IMR-90 (cell line): ENCODE measurements at places on chromosomes 7 and 10.

DNA sequence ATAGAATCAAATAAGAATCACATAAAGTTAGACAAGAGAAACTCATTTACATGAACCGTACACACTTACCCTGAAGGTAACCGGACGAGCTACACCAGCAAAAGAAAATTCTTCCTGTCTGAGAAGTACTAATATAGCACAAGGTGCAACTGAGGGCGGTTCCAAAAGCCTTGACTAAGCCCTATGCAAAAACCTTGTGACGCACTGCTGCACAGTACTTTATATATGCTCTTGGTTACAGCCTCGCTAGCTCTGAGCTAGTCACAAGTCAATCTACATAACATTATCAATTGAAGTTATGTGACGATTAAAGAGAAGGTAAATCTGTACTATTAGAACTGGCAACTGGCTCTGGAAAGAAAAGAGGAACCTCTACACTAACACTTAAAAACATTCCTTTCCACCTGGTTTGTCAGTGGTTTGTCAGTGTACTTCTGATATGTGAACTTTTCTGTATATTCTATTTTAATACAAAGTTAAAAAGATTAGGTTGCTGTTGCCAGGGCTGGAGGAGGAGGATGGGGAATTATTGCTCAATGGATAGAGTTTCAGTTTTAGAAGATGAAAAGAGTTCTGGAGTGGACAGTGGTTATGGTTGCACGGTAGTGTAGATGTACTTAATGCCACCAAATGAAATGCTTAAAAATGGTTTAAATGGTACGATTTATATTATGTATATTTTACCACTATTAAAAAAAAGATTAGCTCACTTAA lies 21.6 kb downstream of the NT5C3A start:
- no peaks in the 10 kb centered on the region for H3K27me3 ChIP-seq
- peaks cover 9% of the 10 kb centered on the region for H3K4me1 ChIP-seq
- DNase-seq = peak; percentile 36

DNA sequence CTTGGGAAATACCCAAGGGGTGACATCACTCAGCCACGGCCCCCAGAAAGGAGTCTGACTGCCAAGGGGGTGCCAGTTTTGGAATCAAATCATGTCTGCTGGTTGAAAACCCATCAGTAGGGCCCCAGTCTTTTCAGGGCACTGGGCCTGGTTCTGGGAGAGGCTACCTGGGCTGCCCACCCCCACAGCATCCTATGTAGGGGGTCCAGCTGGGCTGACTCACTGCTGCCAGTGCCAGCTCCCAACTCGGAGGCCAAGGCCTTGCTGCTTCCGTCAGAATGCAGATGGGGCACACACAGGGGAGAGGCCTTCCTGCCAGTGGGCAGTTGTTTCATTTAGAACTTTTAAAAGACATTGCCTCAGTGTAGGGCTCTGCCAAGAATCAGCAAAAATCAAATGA lies 39.5 kb upstream of the DMBT1 start:
- H3K4me1 ChIP-seq = 0 out of 2 replicates have a peak, but pooled peaks cover 2% of the 10 kb centered on the region
- no peak for DNase-seq
- no peak overlapping the region for H3K27ac ChIP-seq
- no peak overlapping the region for H3K4me3 ChIP-seq
- peaks cover 7% of the 10 kb centered on the region for H3K27me3 ChIP-seq

DNA sequence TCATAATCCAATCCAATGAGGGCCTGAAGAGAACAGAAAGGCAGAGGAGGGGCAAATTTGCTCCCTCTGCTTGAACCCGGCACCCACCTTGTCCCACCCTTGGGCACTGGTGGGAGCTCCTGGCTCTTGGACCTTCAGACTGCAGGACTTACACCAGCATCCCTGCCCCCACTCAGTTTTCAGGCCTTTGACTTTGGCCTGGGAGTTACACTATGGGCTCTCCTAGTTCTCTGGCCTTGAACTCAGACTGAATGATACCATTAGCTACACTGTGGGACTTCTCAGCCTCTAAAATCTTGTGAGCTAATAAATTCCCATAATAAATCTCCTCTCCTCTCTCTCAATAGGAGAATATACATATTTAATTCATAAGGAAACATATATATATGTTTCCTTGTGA lies 114.4 kb downstream of the AHR start:
- no peaks in the 10 kb centered on the region for H3K27me3 ChIP-seq
- H3K4me3 ChIP-seq = no peak overlapping the region
- no peak for DNase-seq
- no peaks in the 10 kb centered on the region for H3K36me3 ChIP-seq
- no peak overlapping the region for H3K27ac ChIP-seq

DNA sequence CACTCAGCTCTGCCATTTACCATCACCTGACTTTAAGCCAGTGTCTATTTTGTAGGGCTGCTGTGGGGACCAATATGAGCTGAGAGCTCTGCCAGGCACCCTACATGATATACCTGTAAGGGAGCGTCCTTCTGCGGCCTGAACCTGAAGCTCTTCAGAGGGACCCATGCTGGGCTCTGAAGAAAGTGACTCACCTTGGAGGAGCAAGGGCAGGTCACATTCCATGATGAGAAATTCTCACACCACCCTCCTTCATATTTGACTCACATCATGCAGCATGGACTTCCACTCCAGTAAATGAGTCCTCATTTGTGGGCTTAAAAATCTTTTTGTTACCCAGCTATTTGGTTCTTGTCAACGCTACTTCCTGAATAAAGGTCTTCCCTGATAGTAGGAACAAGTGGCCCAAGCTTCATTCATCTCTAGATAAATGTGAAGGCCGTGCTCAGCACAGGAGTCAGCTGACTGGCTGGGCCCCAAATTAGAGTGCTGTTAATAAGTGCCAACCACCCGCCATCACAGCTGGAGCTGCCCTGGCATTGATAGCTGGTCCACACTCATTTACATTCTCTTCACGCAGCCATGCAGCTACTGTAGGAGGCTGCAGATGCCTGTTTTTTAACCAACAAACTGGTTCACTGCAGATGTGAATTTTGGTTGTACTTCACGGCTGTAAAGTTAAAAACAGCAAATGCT lies 78.4 kb downstream of the RNF216 start:
- H3K27ac ChIP-seq = no peak overlapping the region
- peak; percentile 60 for DNase-seq
- H3K36me3 ChIP-seq = peaks cover 28% of the 10 kb centered on the region
- H3K4me3 ChIP-seq = no peak overlapping the region
- H3K4me1 ChIP-seq = peaks cover 26% of the 10 kb centered on the region

GRCh38 chr10:67917679-67918078 lies 33.2 kb downstream of the SIRT1 start:
- H3K36me3 ChIP-seq = peaks cover 15% of the 10 kb centered on the region
- H3K4me1 ChIP-seq = no peaks in the 10 kb centered on the region
- H3K4me3 ChIP-seq = no peak overlapping the region
- no peak for DNase-seq
- no peak overlapping the region for H3K27ac ChIP-seq
- no peaks in the 10 kb centered on the region for H3K27me3 ChIP-seq

DNA sequence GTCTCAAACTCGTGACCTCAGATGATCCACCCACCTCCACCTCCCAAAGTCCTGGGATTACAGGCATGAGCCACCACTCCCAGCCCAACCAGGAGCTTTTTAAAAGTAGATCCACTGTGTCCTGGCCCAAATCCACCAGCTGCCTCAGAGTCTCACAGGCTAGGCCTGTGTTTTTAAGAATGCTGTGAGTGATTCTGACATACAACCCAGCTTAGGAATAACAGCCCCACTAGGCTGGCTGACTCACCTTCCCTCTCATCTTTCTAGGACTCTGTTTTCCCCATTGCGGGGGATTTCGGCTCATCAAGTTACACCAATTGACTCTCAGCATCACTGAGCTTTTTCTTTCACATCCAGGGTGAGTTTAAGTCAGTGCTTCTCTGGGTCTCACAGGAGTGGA lies 207.6 kb downstream of the SKIDA1 start:
- H3K4me3 ChIP-seq = no peak overlapping the region
- peak; percentile 97 for DNase-seq
- no peaks in the 10 kb centered on the region for H3K27me3 ChIP-seq
- H3K4me1 ChIP-seq = peaks cover 27% of the 10 kb centered on the region

DNA sequence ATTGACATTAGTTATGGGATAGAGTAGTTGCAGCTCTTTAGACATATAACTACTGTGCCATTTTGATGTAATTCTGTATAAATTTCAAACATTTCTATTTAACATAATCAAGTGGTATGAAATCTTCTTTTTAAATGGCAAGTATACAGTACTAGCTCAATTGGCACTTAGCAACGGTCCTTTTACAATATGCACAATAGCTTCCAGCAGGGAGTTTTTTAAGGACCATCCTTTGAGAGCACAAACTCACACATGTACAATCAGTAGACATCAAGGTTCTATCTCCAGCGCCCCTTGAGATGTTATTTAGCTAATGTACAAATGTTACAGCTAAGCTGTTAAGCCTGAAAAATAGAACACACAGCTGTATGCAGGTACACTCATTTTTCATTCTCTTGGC lies 480.7 kb downstream of the TFEC start:
- H3K36me3 ChIP-seq = no peaks in the 10 kb centered on the region
- H3K27me3 ChIP-seq = no peaks in the 10 kb centered on the region
- H3K4me3 ChIP-seq = no peak overlapping the region

GRCh38 chr7:80882213-80882801 lies 36.5 kb downstream of the SEMA3C start:
- DNase-seq = no peak
- H3K27ac ChIP-seq = no peak overlapping the region
- no peaks in the 10 kb centered on the region for H3K27me3 ChIP-seq
- H3K4me1 ChIP-seq = peaks cover 8% of the 10 kb centered on the region

- H3K4me3 ChIP-seq = no peak overlapping the region
- peaks cover 2% of the 10 kb centered on the region; the same call in 1 of the 2 replicates for H3K27me3 ChIP-seq
- DNase-seq = no peak
- no peaks in the 10 kb centered on the region for H3K36me3 ChIP-seq
- no peak overlapping the region for H3K27ac ChIP-seq
Measured at GRCh38 chr10:76037531-76038155, 606.2 kb downstream of the LRMDA start.

DNA sequence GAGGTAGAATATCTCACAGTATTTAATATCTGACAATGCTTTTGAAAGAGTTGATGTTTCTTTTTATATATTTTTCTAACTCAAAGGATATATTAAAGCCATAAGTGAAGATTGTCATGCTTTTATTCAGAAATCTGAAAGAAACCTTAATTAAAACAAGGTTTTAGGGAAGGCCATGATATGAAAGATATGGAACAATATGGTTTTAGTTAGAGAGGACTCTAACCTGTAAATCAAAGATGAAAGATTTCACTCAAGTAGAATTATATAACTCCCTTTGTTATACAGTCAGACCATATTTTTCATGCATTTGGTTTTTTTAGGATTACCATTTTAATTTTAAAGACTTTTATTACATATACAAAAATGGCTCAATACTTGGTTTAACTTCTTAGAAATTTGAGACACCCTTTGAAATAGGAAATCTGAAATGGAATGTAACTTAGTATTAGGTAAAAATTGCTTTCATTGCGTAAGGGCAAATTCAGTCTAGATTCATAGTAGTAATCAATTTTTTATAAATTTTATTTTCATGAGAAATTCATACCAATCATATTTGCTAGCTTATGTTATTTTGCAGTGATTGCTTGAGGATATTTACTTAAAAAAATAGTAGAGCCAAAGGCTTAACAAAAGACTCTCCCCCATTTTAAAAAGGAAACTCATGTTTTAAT lies 119.8 kb downstream of the TWIST1 start:
- H3K27ac ChIP-seq = no peak overlapping the region
- H3K27me3 ChIP-seq = no peaks in the 10 kb centered on the region
- DNase-seq = no peak
- H3K4me1 ChIP-seq = peaks cover 7% of the 10 kb centered on the region

GRCh38 chr7:42645906-42646305 lies 266.0 kb downstream of the C7orf25 start:
- no peaks in the 10 kb centered on the region for H3K27me3 ChIP-seq
- no peak for DNase-seq
- H3K4me3 ChIP-seq = no peak overlapping the region
- no peaks in the 10 kb centered on the region for H3K4me1 ChIP-seq

DNA sequence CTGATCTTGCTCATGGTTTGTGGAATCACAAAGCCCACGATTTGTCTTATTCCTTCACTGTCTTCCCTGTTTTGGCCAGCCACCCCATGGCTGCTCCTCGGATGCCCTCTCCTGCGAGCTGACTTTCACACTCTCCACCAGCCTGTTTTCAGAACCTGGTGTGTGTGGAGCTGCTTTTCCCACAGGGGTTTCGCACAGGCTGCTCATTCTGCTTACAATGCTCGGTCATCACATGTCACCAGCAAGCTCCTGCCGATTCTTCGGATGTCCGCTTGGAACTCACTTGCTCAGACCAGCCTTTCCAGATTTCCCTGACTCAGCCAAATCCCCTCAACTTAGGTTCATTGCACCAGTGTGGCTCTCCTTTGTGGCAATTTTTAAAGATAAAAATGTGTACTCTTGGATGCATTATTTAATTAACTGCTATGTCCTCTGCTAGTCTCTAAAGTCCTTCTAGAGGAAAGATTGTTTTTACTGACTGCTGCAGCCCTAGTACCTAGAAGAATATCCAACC lies 1018.6 kb upstream of the LRRTM3 start:
- H3K4me1 ChIP-seq = no peaks in the 10 kb centered on the region
- H3K4me3 ChIP-seq = no peak overlapping the region
- DNase-seq = no peak
- no peaks in the 10 kb centered on the region for H3K27me3 ChIP-seq

DNA sequence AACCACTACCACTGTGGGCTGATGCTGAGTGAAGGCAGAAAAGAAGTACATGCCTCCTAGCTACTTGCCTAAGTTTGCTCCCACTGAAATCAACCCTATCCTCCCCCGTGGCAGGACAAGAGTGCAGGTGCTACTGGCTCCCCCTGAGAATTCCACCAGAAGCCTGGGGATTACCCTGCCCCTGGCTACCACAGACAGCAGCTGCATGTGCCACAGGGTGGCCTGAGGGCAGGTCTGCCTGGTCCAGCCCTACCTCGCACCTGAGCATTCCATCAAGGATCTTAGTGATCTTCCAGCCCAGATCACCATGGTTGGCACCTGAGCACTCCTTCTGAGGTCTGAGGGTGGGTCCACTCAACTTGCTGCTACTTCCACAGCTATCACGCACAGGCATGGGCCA lies 176.4 kb upstream of the SMIM30 start:
- H3K36me3 ChIP-seq = no peaks in the 10 kb centered on the region
- DNase-seq = no peak
- H3K4me1 ChIP-seq = no peaks in the 10 kb centered on the region
- H3K27me3 ChIP-seq = no peaks in the 10 kb centered on the region
- no peak overlapping the region for H3K27ac ChIP-seq
